Non-pigmented ciliary epithelial cell (primary cell): ENCODE measurements at places on chromosomes 16 and 17.
A peak's percentile ranks its signal among the peaks of the same experiment; 100 is the strongest.

- DNase-seq: no peak
Observed at GRCh38 chr16:59950431-59950830, 1216.3 kb upstream of the GOT2 start.

DNA sequence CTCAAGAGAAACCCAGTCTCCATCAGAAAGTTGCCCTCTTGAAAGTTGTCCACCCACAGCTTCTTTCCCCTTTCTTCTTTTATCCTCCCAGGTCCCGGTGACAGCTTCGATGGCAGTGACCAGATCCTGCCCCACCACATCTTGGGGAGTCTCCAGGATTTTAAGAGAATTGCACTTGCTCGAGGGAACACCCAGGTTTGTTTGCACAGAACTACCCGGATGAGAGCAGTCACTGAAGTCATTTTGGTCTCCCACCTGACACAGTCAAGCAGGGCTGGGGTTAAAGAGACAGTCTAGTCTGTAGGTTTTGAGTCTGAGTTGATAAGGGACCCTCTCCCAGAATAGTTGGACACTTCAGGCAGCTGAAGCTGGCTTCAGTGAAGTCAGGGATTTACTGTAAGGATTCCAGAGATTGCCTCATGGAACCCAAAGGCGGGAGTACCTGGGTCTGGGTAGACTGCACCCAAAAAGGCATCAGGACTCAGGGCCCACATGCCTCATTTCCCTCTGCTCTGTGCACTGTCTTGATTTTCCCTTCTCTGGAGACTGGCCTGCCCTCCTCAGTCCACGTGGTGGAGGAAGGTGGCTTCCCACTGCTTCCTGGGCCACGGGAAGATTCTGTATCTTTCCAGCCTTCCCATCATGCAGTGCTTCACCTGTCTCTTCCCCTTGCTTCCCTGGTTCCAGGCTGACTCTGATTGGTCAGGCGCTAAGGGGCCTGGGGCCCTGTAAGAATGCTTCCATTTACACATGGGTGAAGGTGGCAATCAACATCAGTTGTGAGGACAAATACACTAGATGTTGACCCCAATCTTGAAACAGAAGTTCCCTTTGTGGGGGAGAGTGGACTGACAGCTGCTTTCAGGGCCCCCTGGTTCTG lies 9.5 kb downstream of the MYCBPAP start:
- DNase-seq: no peak

DNA sequence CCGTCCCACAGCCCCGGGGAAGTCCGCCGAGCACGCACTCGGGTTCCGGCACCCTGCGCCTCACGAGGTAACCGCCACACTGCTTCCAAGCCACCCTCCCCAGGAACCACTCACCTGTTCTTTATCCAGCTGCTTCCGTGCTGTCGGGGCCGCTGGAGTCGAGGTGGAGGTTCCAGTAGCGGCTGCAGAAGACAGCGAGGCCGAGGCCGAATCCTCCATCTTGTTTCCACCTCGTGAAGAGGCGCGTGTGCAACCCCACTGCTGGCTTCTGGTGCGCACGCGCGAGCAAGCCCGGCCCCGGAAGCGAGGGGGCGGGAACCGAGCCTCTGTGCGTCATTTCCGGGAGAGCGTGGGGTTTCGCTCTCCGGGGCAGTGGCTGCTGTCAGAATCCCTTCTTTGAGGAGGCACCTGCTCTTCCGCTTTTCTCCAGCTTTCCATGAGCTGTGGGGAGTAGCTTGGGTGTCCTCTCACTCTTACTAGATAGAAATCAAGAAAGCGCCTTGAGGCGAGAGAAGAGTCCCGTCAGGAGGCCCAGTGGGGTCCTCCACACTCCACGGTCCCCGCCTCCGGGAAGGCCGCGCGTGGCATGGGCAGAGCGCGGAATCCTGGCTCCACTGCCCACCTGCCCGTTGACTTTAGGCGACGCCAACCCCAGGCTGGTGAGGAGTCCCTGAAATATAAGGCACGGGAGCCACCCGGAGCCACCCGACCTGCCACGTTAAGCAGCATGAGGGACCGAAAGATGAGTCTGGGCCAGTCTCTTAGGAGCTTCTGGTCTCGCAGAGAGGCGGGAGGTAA lies at the start of gene RSL1D1:
Gene RSL1D1 (minus strand): TSS at position 249 of the 798 bp plus-strand sequence. CDS start 30 bp downstream, at position 219.
- peak; percentile 71 for DNase-seq

- DNase-seq: no peak
Observed at GRCh38 chr16:88287219-88287618, 95.5 kb upstream of the ZNF469 start.

- no peak for DNase-seq
Observed at GRCh38 chr16:85978291-85978775, 79.4 kb downstream of the IRF8 start.

DNA sequence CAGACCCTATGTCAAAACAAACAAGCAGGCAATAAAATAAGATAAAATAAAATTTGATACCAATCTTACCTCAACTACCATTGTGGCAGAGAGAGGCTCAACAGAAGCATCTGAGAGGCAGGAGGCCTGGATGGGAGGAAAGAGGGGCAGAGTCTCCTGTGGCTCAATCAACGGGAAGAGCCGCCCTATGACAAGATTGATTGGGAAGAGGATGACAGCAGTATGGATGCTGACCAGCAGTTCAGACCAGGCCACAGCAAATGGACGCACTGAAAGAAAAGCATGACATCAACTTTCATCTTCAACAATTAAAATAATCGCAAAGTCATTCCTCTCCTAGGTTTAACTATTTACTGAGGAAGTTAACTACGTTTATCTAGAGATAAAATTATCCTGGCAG lies 47.4 kb downstream of the PKD1L3 start:
- no peak for DNase-seq

DNA sequence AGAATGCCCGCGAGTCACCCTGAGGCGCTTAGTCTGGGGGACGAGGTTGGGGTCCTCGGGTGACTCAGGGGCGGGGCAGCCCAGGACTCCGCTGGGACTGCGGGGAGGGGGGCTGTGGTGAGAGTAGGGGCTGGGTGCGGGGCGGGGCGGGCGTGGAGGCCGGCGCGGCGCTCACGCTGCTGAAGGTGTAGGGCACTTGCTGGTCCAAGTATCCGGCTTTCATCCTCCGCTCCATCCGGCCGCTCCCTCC lies 832 bp downstream of the ETV4 start:
- DNase-seq: no peak

DNA sequence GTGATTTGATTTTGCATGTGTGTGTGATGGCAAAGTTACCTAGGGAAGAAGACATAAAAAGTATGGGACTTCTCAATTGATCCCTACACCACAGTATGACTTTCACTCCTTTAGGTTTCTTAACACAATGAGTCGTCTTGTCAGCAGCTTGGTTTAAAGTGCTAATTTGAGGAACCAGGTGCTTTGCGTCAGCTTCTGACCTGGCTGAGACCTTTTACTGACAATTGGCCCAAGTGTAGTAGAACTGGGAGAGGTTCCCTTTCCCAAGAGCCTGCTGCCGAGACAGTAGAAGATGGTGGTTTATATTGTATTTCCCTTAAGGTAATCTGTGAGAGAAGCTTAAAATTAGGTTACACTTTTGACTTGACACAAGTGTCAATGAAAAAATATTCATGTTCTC lies 54.9 kb downstream of the LDHD start:
- DNase-seq: no peak
